Left ventricle myocardium inferior (tissue), 1 donor: ENCODE measurements at places on chromosomes 7 and 10. TPM values are rescaled to one million over a fixed set of nuclear protein-coding genes. Genes with fewer than 3 reads are reported as not detected.

PRLHR gene
- not detected for total RNA-seq

CDCA7L gene
- total RNA-seq: 41.0 TPM

PDE6C gene
- not detected for total RNA-seq

GRID2IP gene
- not detected for total RNA-seq

ZNF438 gene
- 13.2 TPM for total RNA-seq

AMPH gene
- 2.6 TPM for total RNA-seq

UPK3BL1 gene
- 14.5 TPM for total RNA-seq

LRRC61 gene
- total RNA-seq: 4.3 TPM

SLC26A4 gene
- total RNA-seq: 0.41 TPM

FUOM gene
- 5.1 TPM for total RNA-seq

CYP2C8 gene
- not detected for total RNA-seq

STEAP1B gene
- 0.63 TPM for total RNA-seq

SPDYE11 gene
- total RNA-seq: not detected

AGBL3 gene
- total RNA-seq: 1.5 TPM

CCNY gene
- total RNA-seq: 81.1 TPM
